ENCODE measurements at places on chromosomes 1 and 21.

DNA sequence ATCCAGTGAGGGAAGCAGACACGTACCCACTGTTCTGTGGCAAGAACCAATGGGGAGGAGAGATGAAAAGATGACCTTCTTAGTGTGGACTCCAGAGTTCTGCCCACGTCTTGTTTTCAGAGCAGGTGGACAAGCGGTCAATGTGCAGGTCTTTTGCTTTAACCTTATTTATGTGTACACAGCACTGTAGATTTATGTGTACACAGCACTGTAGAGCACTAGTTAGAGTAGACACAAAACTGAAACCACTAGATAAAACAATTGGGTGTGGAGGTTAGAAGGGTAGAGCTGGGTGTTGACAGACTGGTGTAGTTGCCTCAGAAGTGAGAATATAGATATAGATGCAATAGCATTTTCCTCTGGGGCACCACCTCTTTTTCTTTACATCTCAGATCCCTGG is 150.0 kb downstream of the MAGI3 start:
- DNase-seq, result no peak

DNA sequence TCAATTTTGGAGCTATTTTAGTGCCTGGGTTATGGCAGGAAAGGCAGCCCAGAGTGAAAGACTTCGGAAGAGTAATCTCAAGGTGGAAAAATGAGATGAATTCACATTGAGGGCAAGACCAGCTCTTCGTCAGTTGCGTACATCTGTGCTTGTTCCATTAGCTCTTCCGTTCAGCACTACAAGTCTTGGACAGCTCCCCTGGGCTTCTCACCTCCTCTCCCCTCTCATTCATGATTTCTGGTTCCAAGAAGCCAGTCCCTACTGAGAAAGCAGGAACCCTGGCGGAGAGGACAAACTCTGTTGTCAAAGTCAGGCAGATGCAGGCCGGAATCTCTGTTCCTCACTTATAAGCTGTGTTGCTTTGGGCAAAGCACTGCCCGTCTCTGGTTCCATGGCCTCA is 76.5 kb downstream of the ACTL8 start:
- no peak for DNase-seq

DNA sequence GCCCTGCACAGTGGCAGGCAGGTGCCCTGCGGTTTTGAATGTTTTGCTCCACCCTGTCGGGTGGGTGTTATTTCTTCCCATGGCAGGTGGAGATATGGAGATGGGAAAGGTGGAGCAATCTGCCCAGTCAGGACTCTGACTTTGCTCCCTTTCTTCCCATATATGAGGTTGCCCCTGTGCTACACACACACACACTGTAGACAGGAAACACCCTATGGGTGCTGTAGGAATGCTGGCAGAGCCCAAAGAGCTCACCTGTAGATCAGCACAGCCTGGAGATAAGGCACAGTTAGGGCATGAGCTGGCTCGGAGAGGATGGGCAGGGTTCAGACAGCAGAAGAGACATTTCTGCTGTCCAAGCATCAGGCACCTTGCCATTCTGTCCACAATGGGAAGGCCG is 246.0 kb upstream of the AJAP1 start:
- no peak for DNase-seq

DNA sequence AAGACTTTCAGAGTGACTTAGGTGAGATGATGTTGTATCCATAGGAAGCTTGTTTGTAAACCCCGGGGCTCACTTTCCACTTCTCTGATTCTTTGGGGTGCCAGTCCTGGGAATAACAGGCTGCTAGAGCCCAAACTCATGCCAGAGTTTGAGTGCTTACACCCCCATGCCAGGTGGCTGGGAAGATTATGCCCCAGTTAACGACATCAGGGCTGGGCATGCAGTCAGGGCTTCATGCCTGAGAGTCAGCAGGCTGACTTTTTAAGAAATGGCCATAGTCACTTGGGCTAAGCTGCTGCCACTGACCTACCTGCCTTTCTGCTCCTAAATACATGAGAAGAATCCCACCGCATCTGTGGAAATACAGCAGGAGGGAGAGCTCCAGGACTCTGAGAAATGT is 425.6 kb upstream of the VAMP3 start:
- no peak for DNase-seq

DNA sequence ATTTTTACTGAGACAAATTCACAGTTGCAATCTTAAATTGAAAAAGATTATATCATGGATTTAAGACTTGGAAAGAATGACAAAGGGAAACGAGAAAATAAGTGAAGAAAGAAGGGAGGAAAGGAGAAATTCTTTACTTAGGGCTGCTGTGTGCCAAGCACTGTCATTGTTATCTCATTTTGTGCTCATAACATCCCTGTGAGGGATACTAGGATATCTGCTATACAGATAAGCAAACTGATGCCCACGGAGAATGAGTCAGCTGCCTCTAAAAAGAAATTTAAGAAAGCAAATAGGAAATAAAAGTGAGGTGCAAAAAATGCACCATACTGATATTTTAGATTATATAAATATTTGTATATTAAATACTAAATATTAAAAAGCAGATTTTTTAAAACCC is 183.6 kb upstream of the NR5A2 start:
- DNase-seq, result no peak

- DNase-seq, result no peak
Measured at GRCh38 chr1:70169018-70169839, 36.1 kb downstream of the LRRC40 start.

DNA sequence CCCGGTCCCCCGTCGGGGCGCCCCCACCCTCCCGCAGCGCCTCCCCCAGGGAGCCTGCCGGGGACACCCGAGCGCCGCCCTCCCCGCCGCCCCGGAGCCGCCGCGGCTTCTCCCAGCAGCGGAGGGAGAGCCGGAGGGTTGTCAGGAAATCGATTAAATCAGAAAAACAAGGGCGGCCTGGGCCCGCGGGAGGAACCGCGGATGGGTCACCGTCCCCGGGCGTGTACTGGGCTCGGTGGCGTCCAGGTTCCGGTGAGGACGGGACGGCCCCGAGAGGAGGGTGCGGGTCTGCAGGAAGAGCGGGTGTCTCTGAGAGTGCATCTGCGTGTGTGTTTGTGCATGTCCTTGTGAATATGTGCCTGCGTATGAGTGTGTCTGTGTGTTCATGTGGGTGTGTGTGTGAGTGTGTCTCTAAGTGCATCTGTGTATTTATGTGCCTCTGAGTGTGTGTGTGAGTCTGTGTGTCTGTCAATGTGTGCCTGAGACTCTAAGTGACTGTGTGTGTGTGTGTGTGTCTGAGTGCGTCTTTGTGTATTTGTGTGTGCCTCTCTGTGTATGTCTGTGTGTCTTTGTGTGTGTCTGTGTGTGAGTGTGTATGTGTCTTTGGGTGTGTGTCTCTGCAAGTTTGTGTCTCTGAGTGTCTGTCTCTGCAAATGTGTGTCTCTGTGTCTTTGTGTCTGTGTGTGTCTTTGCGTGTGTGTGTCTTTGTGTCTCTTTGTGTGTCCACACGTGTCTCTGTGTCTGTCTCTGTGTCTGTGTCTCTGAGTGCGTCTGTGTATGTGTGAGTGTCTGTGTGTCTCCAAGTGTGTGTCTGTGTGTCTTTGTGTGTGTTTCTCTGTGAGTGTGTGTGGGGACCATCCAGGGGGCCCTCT is 1.1 kb downstream of the SPSB1 start:
- DNase-seq, result no peak

DNA sequence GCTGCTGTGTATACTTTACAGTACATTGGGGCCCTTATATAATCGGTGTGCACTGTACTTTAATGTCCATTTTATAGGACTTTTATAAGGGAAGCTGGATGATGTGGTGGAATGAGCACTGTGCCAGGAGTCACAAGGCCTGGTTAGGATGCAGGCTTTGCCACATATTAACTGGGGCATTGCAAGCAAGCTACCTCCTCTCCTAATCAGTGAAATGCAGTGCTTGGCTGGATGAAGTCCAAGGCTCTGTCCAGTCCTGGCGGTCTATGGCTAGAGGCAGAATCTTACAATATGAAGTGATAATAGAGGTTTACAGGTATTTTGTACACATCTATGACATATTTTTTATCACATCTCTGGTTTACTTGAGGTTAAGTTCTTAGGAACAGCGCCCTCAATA is 1.7 kb upstream of the PKP1 start:
- DNase-seq, result no peak

Measured in activated CD4-positive, alpha-beta T cell treated with anti-CD3 and anti-CD28 coated beads for 1 hour (primary cell).